ENCODE measurements at places on chromosomes 7 and 10. TPM values are rescaled to one million over a fixed set of nuclear protein-coding genes. Genes with fewer than 3 reads are reported as not detected.

NRCAM gene
- 7.0 TPM for total RNA-seq

GRCh38 chr7:139886206-139886605 is 57.1 kb downstream of the TBXAS1 start:
- H3K36me3 ChIP-seq, result no peaks in the 10 kb centered on the region
- no peaks in the 10 kb centered on the region for H3K4me1 ChIP-seq
- H3K4me3 ChIP-seq, result no peak overlapping the region
- no peak for DNase-seq

DLX6 gene
- not detected for total RNA-seq

TRPV5 gene
- not detected for total RNA-seq

GRCh38 chr7:129356176-129356575 is 78.1 kb upstream of the STRIP2 start:
- no peaks in the 10 kb centered on the region for H3K4me1 ChIP-seq
- H3K36me3 ChIP-seq, result peaks cover 4% of the 10 kb centered on the region
- no peak overlapping the region for H3K4me3 ChIP-seq

DNA sequence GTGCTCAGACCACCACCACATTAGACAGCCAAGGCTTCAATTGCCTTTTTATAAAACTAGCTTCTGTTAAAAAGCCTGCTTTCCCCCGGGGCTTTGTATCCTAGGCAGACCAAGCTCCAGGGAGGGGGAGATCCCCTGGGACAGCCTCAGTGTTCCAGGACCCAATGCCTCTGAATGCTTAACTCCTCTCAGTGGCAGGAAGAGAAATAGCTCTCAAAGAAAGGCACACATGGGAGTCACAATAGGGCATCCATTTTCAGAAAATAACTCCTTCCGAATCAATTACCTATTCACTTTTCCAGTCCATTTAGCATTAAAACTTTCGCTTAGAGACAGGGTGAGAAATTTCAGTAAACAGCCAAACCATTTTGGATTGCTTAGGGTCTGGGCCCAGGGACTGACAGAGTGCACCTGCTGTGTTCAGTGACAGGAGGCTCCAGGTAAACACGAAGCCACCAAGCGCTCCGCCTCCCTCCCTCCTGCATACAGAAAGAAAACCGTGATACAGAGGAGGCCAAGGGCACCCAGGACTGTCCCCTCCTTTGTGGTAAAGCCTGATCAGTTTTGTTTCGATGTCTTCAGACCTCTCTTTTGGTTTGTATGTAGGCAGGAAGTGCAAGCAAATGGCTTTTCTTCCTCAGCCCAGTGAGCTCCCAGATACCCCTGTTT is 599.7 kb downstream of the KCNMA1 start:
- no peaks in the 10 kb centered on the region for H3K36me3 ChIP-seq
- no peak overlapping the region for H3K4me3 ChIP-seq
- peaks cover 7% of the 10 kb centered on the region for H3K4me1 ChIP-seq
- no peak overlapping the region for H3K27ac ChIP-seq

SRGN gene
- 342 TPM for total RNA-seq

- no peaks in the 10 kb centered on the region for H3K4me1 ChIP-seq
- H3K27ac ChIP-seq, result no peak overlapping the region
- DNase-seq, result no peak
Observed at GRCh38 chr7:24102988-24103387, 181.0 kb upstream of the NPY start.

GRCh38 chr10:93815304-93816096 is 57.8 kb downstream of the LGI1 start:
- no peaks in the 10 kb centered on the region for H3K4me1 ChIP-seq
- peaks cover 26% of the 10 kb centered on the region for H3K27me3 ChIP-seq
- no peak overlapping the region for H3K4me3 ChIP-seq
- no peak overlapping the region for H3K27ac ChIP-seq
- no peaks in the 10 kb centered on the region for H3K36me3 ChIP-seq

IFIT1B gene
- 0.11 TPM for total RNA-seq

DNA sequence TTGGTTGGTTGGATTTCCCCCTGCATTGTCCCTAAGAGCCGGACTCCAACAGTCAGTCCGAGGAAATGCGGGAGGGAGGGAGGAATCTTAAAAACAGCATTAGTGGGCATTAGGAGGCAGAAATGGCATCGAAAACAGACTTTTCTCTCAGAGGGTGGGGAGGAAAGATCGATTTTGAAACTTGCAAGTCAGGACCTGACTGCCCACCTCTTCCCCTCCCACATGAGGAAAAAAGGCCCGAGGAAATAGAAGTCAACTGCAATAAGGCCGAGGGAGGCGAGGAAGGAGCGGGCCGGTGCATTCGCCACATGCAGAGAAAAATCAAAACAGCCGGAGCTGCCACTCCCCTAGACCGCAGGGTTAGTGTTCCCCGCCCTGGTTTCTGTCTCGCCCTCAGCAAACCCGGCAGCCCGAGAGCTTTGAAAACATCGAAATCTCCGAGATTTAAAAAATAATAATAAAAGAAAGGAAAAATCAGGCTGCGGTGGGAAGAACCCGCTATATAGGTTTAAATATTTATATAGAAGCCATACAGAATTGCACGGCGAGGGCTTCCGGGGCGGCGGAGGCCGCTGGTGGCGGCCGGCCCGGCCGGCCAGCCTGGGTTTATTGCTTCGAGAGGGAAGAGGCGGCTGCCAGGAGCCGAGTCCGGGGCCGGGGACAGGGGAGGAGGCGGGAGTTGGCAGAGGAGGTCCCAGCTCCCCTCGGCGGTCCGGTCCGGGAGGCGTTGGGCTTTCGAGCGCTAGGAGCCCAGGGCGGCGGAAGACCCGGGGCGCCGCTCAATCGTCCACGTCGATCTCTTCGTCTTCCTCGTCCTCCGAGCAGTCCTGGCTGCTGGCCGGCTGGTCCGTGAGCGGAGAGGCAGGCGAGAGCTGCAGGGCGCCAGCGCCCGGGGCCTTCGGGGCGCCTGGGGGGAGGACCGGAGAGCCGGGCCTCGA is 2.5 kb downstream of the LBX1 start:
- no peak overlapping the region for H3K27ac ChIP-seq
- H3K4me3 ChIP-seq, result peak overlapping the region; percentile 32
- H3K4me1 ChIP-seq, result peaks cover 73% of the 10 kb centered on the region
- DNase-seq, result no peak

PCDH15 gene
- total RNA-seq, result not detected

DNA sequence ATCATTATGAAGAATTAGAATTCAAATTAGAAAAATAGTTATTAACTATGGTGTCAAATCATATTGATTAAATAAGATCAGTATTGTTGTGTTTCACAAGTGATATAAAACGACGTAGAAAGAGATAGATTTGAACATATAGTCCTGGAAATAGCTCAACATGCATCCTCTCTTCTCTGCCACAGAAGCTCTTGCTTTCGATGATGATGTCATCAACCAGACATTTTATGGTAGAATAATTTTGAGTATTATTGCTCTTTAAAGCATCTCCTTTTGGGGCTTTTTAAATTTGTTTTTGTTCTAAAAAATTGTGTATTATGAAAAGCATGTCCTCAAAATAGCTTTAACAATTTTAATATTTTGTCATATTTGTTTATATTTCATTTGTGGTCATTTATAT is 95.0 kb downstream of the DGKB start:
- H3K36me3 ChIP-seq, result no peaks in the 10 kb centered on the region
- H3K4me3 ChIP-seq, result no peak overlapping the region

DNA sequence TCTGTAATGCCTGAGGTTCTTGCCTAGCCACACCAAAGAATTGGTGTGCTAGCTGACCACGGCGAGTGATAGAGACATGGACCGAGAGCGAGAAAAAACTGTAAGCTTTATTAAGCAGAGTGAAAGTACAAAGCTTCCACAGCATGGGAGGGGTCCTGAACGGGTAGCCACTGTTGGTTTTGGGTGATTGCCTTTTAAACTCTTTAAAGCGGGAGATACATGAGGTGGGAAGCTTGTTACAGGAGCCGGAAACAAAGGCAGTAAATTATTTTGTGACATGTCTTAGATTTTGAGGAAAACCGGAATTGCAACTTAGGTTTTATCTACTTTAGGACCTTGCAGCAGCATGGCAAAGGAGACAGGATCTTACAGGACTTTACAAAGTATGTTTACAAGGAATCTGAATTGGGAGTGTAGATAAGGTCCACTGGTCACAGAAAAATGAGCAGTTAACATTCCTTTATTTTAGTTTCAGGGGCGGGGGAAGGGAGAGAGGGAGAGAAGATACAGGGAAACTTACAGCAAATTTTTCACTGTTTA is 252.7 kb upstream of the MBL2 start:
- H3K27ac ChIP-seq, result no peak overlapping the region
- H3K27me3 ChIP-seq, result no peaks in the 10 kb centered on the region
- H3K4me1 ChIP-seq, result no peaks in the 10 kb centered on the region
- H3K4me3 ChIP-seq, result no peak overlapping the region
- DNase-seq, result no peak
- H3K36me3 ChIP-seq, result no peaks in the 10 kb centered on the region

DNA sequence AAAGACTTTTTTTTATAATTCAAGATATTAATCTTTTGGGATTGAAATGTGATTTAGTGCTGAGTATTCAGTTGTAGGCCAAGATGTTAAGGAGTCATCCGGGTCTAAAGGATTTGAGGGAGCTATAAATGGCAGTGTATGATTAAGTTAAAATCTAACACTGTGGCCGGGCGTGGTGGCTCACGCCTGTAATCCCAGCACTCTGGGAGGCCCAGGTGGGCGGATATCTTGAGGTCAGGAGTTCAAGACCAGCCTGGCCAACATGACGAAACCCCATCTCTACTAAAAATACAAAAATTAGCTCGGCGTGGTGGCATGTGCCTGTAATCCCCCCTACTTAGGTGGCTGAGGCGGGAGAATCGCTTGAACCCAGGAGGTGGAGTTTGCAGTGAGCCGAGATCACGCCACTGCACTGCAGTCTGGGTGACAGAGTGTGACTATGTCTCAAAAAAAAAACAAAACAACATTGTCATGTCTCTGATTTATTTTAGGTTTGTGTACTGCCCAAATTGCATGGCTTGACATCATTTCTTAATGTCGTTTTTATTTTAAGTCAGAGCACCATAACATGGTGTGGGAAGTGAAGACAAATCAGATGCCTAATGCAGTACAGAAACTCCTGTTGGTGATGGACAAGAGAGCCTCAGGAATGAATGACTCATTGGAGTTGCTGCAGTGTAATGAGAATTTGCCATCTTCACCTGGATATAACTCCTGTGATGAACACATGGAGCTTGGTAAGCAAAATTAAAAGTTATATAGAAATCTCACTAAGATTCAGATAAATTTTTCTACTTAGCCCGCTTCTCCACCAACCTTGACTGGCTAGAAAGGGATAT is 10.7 kb downstream of the HBP1 start:
- H3K27me3 ChIP-seq, result no peaks in the 10 kb centered on the region

DNA sequence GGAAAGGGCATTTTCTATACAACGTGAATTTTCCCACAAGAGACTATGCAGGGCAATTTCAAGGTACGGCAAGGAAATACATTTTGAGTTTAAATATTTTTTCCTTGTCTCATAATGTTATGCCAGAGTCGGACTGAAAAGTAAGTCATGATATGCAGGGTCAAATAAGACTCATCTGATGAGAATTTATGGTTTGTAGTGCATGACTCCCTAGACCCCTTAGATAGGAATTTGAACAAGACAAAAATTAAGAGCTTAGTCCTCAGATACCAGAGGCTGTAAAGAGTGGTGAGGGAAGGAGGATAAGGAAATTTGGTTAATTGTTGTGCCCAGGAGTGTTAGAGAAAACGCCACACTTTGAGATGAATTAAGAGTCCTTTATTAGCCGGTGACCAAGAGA is 616.6 kb downstream of the XPNPEP1 start:
- DNase-seq, result no peak
- H3K27me3 ChIP-seq, result no peaks in the 10 kb centered on the region
- H3K4me3 ChIP-seq, result no peak overlapping the region

DNA sequence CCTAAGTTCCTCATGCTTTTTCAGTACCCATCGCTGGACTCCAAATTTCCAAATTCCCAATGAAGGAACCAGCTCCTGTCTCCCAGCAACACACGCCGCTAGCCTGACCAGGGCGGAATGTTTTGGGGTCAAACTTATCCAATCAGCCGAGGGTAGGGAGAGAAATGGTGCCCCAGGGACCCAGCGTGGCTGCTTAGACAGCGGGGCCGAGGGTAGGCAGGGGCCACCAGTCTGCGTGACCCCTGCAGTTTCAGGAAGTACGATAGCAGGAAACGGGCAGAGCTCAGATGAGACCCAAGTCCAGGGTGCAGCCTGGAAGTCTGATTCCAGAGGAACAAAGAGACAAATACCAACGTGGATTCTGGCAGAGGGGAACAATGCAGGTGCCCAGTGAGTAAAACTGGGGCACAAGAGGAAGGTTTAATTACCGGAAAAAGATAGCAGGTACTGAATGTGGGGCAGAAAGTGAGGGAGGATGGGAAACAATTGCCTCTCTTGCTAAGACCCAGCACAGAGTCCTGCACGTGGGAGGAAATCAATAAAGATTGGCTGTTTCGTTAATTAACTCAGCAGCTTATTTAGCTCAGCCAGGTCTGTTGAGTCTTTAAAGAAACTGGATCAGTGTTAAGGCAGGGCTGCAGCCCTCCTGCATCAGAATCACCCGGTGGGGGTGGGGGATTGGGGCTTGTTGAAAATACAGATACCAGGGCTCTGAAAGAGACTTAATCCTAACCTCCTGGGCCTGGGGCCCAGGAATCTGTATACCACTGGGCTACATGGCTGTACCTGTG is 50.4 kb upstream of the NFE2L3 start:
- no peaks in the 10 kb centered on the region for H3K27me3 ChIP-seq
- H3K36me3 ChIP-seq, result no peaks in the 10 kb centered on the region
- H3K4me3 ChIP-seq, result peak overlapping the region; percentile 35
- H3K27ac ChIP-seq, result no peak overlapping the region
- peaks cover 45% of the 10 kb centered on the region for H3K4me1 ChIP-seq

DNA sequence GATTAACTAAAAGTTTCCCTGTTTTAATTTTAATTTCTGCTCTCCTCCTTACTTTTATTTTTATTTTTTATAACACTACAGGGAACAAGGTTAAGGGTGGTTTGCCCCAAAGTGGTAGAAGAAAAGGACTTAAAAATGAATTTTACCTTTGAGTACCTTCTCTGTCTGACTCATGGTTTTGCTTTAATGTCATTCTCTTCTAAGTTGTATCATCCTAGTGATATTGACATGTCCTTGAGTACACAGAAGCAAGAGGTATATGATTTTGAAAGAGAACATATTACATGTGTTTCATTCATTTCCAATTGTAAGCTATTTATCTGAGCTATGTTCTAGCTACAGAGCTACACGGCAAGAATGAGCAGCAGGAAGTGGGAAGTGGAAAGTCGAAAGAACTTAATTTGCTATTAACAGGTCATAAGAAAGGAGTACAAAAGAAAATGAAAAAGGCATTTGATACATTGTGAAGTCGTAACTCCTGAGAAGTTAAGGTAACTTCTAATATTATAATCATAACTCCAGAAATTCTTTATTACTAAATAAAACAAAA is 112.5 kb downstream of the SEMA3A start:
- no peak overlapping the region for H3K27ac ChIP-seq
- DNase-seq, result no peak
- H3K27me3 ChIP-seq, result no peaks in the 10 kb centered on the region
- H3K4me1 ChIP-seq, result no peaks in the 10 kb centered on the region
- H3K4me3 ChIP-seq, result no peak overlapping the region

PRSS37 gene
- total RNA-seq, result not detected
